CD14-positive monocyte (primary cell): ENCODE measurements at places on chromosomes 7 and 10.

GRCh38 chr10:27527666-27528295 lies 23.7 kb downstream of the RAB18 start:
- peaks cover 10% of the 10 kb centered on the region for H3K36me3 ChIP-seq
- no peak overlapping the region for H3K27ac ChIP-seq
- H3K4me1 ChIP-seq, result peaks cover 20% of the 10 kb centered on the region

DNA sequence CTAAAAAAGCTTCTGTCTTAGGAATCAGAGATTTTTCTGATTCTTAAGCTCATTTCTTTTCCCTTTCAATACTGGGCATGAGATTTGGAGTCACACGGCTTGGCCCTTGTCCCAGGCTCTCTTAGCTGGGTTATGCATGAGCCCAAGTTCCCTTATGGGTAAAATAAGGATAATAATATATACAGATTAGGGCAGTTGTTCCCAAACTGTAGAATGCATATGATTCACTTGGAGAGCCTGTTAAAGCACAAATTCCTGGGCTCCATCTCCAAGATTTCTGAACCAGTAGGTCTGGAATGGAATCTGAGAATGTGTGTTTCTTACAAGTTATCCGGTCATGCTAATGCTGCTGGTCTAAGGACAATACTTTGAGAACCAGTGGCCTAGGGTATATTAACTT lies 154.0 kb downstream of the REEP3 start:
- no peaks in the 10 kb centered on the region for H3K36me3 ChIP-seq
- no peak overlapping the region for H3K27ac ChIP-seq
- no peaks in the 10 kb centered on the region for H3K27me3 ChIP-seq
- no peaks in the 10 kb centered on the region for H3K4me1 ChIP-seq

DNA sequence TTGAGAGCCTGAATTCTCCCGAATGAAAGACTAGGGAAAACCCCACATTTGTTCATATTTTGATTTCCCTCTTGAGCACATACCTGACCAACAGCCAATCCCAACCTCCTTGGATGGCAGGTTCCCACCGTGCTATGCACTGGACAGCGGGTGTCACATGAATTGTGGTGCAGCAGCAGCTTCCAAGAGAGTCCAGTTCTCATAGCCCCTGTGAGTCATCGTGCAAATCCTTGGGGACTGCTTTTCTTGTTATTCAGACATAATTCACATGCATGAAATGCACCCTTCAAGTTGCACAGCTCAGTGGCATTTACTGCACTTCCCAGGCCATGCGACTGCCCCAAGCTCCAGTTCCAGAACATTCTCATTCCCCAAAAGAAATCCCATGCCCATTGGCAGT lies 67.8 kb upstream of the PPP2R2D start:
- no peaks in the 10 kb centered on the region for H3K36me3 ChIP-seq
- no peaks in the 10 kb centered on the region for H3K27me3 ChIP-seq
- H3K4me3 ChIP-seq, result no peak overlapping the region
- no peaks in the 10 kb centered on the region for H3K4me1 ChIP-seq

DNA sequence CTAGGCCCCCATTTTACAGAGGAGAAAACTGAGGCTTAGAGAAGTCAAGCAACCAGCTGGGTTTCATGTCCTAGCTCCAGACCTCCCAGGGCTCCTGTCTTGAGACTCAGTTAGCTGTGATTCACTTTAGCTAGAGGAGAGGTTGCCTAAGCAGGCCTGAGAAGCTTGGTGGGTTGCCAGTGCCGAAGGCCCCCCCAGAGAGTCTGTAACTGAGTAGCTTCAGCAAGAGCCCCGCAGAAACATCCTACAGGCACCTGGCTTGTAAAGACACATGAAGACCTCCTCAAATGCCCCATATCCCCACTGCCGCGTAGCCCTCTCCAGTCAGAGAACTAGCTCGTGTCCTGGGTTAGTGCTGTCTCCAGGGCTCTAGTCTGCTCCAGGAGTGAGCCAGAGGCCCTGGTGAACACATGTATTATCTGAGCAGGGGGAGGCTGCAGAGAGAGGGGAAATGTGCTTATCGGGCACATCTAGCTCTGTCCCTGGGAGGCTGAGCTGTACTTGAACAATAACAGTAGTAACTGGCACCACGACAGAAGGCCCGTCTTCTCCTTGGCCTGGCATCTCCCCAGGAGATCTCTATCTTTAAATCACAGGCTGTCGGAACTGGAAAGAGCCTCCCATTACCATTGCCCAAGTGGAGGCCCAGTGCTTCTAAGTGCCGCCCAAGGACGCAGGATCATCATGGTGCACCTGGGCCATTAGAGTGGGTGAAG lies 28.9 kb downstream of the UNC5B start:
- peaks cover 3% of the 10 kb centered on the region for H3K27me3 ChIP-seq
- no peak overlapping the region for H3K4me3 ChIP-seq
- H3K36me3 ChIP-seq, result no peaks in the 10 kb centered on the region

- H3K4me3 ChIP-seq, result no peak overlapping the region
- no peaks in the 10 kb centered on the region for H3K27me3 ChIP-seq
- no peak for DNase-seq
- H3K4me1 ChIP-seq, result no peaks in the 10 kb centered on the region
- H3K27ac ChIP-seq, result no peak overlapping the region
Observed at GRCh38 chr7:72345208-72345727, 66.9 kb downstream of the CALN1 start.

GRCh38 chr7:157493776-157494175 lies 157.0 kb downstream of the DNAJB6 start:
- H3K36me3 ChIP-seq, result no peaks in the 10 kb centered on the region
- no peak for DNase-seq
- H3K4me1 ChIP-seq, result peaks cover 12% of the 10 kb centered on the region
- no peaks in the 10 kb centered on the region for H3K27me3 ChIP-seq
- no peak overlapping the region for H3K27ac ChIP-seq

GRCh38 chr7:27834179-27834921 lies 94.4 kb downstream of the TAX1BP1 start:
- H3K4me1 ChIP-seq, result no peaks in the 10 kb centered on the region
- no peaks in the 10 kb centered on the region for H3K27me3 ChIP-seq
- no peak overlapping the region for H3K27ac ChIP-seq
- peaks cover 99% of the 10 kb centered on the region for H3K36me3 ChIP-seq
- DNase-seq, result no peak
- no peak overlapping the region for H3K4me3 ChIP-seq

DNA sequence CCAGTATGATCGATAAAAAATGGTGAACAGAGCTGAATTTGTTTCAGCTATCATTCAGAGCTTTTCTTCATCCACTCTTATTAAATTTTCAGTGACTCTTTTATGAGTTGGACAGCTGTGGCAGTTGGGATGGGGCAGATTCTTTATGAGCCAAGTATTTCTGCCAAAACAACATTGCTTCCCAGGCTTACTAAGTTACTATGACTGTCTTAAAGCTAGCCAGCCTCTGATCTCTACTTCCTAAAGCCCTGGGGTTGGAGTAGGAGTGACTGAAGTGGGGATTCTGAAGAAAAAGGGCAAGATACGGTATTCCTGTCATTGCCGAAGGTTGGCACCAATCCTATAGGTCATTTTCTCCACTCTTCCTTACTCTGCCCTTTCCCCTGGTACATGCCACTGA lies 12.7 kb downstream of the RPP30 start:
- H3K27ac ChIP-seq, result no peak overlapping the region
- no peaks in the 10 kb centered on the region for H3K27me3 ChIP-seq
- DNase-seq, result no peak
- H3K4me3 ChIP-seq, result no peak overlapping the region
- H3K36me3 ChIP-seq, result peaks cover 58% of the 10 kb centered on the region

DNA sequence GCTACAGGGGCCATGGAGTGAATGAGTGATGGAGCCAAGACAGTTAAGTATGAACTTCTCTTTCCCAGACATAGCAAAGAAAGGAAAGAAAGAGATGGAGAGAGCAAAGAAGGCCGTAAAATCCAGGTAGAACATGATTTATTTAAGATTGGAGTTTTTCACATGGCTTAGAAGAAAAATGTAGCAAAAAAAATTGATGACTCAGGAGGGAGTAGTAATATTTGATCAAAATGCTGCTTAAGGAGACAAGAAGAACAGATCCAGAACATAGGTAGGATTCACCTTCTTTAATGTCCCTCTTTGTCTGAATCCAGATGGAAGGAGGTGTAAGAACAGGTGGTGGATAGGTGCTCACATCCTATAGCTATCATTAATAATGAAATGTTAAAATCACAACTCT lies 51.0 kb upstream of the GLCCI1 start:
- H3K4me3 ChIP-seq, result no peak overlapping the region
- no peaks in the 10 kb centered on the region for H3K27me3 ChIP-seq
- H3K36me3 ChIP-seq, result no peaks in the 10 kb centered on the region
- no peak for DNase-seq
- H3K4me1 ChIP-seq, result no peaks in the 10 kb centered on the region
- H3K27ac ChIP-seq, result no peak overlapping the region

- H3K27me3 ChIP-seq, result no peaks in the 10 kb centered on the region
- H3K27ac ChIP-seq, result no peak overlapping the region
- H3K4me3 ChIP-seq, result no peak overlapping the region
- no peak for DNase-seq
Observed at GRCh38 chr10:24771943-24772694, 48.4 kb upstream of the ARHGAP21 start.

DNA sequence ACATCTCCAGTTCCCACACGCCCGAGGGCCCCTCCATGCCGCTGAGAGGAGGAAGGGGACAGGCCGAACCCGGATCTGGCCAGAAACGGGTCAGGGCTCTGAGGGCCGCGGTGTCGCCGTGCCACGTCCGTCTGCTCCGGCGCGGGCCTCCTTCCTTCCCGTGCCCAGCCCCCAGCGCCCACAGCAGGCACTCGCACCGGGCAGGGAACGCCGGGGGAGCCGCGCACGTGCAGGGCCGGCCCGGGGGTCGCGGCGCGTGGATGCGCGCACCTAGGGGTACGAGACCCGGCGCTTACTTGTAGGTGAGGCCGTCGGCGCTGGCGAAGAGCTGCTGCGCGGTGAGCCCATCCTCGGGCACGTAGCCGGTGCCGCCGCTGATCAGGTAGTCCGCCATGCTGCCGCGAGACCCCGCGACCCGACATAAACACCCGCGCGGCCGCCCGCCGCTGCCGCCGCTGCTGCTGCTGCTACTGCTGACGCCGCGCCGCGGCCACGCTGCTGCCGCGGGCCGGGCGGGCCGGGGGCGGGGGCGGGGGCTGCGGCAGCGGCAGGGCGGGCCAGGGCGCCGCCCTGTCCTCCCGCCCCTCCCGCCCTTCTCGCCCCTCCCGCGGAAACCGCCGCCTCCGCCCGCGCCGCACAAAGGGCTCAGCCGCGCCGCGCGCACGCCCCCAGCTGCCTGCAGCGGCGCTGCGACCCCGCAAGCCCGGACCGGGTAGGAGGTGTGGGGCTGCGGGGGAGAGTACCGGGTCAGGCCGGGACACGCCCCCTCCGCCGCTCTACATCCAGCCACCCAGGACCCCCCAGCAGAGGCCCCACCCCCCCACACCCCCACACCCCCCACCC lies 4.1 kb downstream of the IMPDH1 start:
- H3K36me3 ChIP-seq, result peaks cover 42% of the 10 kb centered on the region
- peak overlapping the region; percentile 72 for H3K4me3 ChIP-seq
- no peak for DNase-seq
- no peaks in the 10 kb centered on the region for H3K27me3 ChIP-seq
- peak overlapping the region; percentile 47 for H3K27ac ChIP-seq

GRCh38 chr7:18828994-18829857 lies 288.2 kb downstream of the TWIST1 start:
- no peak for DNase-seq
- H3K4me1 ChIP-seq, result no peaks in the 10 kb centered on the region
- H3K27ac ChIP-seq, result no peak overlapping the region
- H3K36me3 ChIP-seq, result no peaks in the 10 kb centered on the region
- H3K27me3 ChIP-seq, result no peaks in the 10 kb centered on the region
- no peak overlapping the region for H3K4me3 ChIP-seq

DNA sequence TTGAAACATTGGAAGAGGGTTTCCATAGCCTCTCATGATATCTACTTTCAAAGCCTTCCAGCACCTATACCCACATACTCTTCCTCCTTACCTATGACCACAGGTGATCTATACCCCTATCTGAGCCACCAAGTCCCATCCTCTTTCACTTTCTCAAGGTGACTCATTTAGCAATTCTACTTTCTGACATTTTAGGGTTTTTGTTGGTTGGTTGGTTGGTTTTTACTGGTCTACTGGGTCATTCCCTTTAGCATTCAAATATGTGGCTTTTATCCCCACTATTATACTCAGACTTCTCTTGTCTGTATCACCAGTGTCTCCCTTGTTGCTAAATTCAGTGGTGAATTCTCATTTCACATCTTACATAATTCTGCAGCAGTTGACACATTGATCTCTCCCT lies 130.4 kb upstream of the STEAP4 start:
- DNase-seq, result no peak
- no peaks in the 10 kb centered on the region for H3K4me1 ChIP-seq
